Stimulated activated CD4-positive, alpha-beta T cell treated with anti-CD3 and anti-CD28 coated beads, Interleukin-4, amount 100 ng/mL, for 48 hours (primary cell): ENCODE measurements at places on chromosomes 5 and 9.

GRCh38 chr5:181131514-181131913, 545 bp upstream of the OR2V1 start:
- DNase-seq = no peak

GRCh38 chr5:170633235-170634081, 129.6 kb downstream of the KCNIP1 start:
- DNase-seq = no peak

DNA sequence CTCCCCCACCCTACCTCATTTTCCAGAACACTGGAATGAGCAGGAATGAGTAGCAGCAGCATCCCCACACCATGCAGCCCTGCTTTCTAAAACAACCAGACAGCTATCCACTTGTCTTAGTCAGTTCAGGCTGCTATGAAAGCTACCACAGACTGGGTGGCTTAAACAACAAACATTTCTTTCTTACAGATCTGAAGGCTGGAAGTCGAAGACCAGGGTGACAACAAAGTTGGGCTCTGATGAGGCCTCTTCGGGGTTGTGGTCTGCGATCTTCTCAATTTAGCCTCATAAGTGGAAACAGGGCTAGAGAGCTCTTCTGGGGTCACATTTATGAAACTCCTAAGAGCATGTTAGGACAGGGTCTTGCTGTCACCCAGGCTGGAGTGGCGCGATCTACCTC, 38.9 kb downstream of the LPAR1 start:
- no peak for DNase-seq

- no peak for DNase-seq
Measured at GRCh38 chr9:73805111-73805510, 653.4 kb downstream of the ANXA1 start.

GRCh38 chr9:93225417-93225816, 41.5 kb downstream of the WNK2 start:
- DNase-seq = no peak

GRCh38 chr9:33166231-33167083, 679 bp downstream of the B4GALT1 start:
- DNase-seq = no peak

GRCh38 chr5:169458221-169458620, 125.4 kb upstream of the SPDL1 start:
- DNase-seq = no peak

DNA sequence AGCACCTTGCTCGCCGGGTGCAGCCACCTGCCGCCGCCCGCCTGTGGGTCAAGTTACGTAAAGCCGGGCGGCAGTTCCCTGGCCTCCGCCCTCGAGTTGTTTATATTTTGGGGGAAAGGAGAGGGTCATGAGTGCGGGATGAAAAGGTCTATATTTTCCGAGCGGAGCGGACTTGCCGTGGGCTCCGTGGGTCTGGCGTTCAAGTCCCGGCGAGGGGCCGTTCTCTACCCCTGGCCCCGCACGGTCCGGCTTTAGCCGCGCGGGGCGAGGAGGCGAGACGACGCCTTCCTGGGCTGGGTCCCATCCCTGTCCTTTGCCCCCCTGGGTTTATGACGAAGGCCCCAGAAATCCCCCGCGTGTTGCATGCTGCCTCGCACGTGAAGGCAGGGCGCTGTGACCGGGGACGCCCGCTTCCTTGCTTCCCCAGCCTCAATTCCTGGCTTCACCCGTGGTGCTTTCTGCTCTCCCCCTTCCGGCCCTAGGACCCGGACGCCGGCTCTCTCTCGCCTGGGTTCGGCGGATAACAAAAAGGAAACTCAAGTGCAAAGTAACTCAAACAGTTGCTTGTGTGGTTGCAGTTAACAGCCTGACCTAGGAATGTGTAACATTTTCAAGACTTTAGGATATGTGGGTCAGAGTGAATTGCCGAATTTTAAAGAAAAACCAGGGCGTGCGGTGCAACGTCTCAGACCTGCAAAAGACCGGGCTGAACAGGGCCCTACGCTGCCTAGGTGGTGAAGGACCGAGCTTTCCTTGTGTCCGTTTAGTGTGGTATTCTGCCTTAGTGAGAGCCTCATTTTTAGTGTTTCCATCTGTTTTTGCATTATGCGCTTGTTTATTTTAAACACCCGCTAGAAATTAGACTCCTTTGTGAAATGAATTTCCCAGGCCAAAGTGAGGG, 810 bp downstream of the VPS13A start:
- peak; percentile 39 for DNase-seq

DNA sequence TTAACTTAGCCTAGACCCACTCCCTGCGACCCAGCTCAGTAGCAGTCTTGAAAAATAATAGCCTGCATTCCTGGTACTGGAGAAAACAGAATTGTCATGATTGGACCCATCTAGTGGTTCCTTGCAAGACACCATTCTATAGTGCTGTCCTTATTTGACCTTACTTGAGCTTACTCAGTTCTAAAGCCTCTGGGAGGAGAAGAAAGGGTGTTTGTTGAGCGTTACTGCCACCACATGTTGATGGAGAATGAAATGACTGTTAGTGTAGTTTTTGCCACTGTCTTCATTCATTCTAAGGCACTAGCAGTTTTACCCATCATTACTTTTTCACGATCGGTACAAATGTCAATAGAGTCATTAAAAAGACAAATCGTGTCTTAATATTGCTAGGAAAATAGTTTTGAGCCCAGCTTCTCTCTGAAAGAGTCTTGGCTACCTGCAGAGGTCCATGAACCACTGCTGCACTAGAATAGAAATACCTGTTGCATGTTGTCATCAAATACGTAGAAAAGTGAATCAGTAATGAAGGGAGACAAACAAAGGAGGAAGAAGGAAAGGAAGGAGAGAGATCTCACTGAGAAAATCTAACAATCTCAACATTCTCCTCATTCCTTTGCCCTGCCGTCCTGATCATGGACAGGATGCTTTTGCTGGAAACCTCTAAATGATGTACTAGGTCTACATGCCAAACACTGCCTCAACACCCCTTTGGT, 96.0 kb downstream of the LIX1 start:
- DNase-seq = no peak

DNA sequence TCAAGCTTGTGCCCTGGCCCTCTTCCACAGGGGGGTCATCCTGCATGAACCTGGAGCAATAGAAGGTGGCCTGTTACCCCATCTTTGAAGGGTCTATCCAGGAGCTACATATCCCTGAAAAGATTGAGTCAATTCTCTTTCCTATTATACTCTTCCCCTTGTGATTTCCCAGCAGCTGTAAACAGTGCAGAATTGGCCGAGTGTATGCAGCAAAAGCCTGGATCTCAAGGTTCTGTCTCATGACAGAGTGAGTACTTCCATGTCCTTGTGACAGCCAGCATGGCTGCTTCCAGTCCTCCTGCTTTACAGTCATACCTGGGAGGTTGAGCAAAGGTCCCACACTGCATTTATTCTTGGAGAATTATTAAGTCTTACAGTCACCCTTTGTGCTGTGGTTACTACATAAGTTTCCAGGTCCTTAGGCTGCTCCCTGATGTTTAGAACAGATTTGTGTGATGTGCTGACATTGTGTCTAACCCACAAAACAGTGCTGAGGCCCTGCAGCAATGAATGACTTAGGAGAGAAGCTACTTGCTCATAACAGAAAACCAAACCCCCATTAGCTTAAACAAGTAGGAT, 67.5 kb downstream of the NREP start:
- no peak for DNase-seq

DNA sequence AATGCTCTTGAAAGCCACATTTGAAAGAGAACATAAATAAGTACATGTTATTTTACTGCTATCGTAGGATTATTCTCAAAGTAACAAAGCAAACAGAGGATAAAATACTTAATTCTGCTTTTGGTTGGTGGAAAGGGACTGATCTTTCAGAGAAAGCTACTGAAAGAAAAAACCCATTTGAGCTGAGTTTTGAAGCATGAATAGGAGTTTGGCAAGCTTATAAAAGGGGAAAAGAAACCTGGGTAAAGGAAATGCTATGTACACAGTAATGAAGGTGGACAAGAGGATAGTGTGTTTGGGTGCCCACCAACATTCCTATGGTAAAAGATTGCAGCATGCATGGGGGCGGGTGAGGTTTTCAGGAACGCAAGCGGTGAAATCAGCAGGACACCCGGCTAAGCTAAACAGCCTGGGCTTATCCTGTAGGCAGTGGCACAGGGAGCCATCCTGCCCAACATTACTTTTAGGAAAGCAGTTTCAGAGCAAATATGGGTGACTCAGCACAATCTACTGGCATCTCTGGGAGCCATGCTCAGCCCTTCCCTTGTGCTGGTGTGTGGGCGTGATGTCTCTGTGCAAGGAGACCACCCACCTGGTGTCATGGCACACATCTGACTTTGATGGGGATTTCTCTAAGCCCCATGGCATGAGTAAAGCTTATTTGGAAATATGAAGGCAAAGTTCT, 673.9 kb upstream of the KLF4 start:
- no peak for DNase-seq

GRCh38 chr9:76395381-76395780, 1.2 kb upstream of the RFK start:
- no peak for DNase-seq

GRCh38 chr5:135444360-135444759, 2.8 kb downstream of the DCANP1 start:
- no peak for DNase-seq

- DNase-seq = no peak
Measured at GRCh38 chr9:122228568-122229484, at the start of gene LHX6. TSS of gene LHX6 (minus strand) at chr9:122228957. CDS start at chr9:122228740, 217 bp downstream.

GRCh38 chr5:120053841-120054240, 410.3 kb upstream of the PRR16 start:
- DNase-seq = no peak

DNA sequence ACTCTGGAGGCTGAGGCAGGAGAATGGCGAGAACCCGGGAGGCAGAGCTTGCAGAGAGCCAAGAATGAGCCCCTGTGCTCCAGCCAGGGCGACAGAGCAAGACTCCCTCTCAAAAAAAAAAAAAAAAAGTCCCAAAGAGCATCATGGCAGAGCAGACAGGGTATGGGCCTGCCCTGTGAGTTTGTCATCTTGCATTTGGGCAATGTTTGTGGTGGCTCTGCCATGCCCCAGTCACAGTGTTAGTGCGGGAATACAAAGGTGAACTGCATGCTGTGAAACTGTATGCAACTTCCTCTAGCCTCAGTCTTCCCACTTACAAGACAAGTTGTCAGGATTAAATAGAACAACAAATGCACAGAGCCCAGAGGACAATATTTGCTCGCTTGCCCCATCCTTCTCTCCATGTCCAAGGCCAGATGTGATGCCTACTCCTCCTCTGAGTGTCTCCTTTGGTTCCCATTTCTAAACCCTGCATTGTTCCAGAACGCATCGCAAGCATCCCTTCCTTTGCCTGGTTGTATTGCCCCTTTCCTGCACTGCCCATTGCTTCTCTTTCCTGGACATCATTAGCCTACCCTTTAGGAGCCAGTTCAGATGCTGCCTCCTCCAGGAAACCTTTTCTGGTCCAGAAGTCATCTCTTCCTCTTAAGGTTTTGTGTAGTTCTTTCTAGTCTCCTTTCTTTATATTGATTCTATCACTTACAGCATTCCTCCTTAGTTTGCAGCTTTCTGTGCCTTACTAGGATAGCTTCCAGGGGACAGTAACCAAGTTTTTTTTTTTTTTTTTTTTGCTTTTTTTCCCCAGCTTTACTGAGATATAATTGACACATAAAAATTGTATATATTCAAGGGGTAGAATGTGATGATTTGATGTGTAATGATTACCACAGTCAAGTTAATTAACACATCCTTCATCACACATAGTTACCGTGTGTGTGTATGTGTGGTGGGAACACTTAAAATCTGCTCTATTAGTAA, 69.0 kb upstream of the TNFAIP8 start:
- no peak for DNase-seq

GRCh38 chr5:57097526-57097925, 76.3 kb upstream of the GPBP1 start:
- DNase-seq = no peak

DNA sequence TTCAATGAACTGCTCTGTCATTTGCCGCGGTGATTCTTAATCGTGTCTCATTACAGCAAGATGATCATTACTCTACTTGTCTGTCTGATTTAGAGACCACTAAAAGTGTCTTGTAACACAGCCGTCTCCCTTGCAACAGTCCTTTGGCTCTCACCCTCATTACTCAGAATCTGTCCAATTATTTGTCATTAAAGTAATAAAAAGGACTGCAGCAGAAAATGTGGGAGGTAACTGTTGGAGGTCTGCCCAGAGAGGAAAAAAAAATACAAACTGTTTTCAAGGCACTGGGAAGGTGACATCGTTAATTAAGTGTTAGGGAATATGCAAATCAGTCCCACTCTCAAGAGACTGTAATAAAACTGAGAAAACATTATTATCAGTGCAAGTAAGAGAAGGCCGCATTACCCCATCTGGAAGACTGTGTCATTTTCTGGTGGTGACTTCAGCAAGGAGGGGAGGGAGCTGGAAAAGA, 281.0 kb downstream of the RASEF start:
- no peak for DNase-seq

- DNase-seq = no peak
Measured at GRCh38 chr5:129074903-129075302, 19.6 kb upstream of the ISOC1 start.

DNA sequence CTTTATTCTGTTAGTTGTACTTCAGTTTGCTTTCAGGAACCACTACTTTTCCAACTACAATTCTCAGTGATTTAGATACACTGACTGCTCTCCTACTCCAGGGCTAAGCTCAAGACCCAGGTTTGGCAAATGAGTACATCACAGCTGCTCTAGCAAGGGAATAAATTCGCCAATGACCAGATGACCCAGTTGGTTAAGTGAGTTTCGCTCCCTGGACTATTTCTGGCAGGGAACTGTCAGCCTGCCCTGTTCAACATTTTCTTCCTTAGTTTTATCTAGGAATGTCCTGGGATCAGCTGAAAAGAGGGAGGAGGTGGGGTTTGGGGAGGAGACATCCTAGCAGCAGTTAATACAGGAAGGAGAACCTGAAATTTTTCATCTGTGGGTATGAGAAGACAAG, 6.4 kb upstream of the STARD4 start:
- DNase-seq = no peak

- DNase-seq = no peak
Measured at GRCh38 chr5:154371687-154372086, 74.1 kb upstream of the SAP30L start.

DNA sequence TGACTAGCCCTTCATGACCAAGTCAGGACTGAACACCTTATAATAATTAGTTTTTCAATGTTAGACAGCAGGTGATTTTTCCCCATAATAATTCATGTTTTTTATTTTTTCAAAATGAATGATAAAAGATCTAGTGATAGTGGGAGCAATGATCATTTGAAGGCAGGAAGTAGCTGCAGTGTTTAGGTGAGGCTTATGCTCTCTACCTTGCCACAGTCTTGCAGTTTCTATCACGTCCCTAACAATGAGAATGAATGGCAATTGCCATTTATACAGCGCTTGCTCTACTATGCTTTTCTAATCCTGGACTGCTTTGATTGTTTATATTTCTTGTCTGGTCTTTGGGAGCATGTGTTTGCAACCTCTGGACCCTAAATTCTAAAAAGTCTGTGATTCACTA, 367.8 kb upstream of the RIOK2 start:
- no peak for DNase-seq
